ENCODE measurements at places on chromosomes 4 and X.

GRCh38 chr4:147481577-147482109, 746 bp downstream of the EDNRA start:
- DNase-seq = no peak

DNA sequence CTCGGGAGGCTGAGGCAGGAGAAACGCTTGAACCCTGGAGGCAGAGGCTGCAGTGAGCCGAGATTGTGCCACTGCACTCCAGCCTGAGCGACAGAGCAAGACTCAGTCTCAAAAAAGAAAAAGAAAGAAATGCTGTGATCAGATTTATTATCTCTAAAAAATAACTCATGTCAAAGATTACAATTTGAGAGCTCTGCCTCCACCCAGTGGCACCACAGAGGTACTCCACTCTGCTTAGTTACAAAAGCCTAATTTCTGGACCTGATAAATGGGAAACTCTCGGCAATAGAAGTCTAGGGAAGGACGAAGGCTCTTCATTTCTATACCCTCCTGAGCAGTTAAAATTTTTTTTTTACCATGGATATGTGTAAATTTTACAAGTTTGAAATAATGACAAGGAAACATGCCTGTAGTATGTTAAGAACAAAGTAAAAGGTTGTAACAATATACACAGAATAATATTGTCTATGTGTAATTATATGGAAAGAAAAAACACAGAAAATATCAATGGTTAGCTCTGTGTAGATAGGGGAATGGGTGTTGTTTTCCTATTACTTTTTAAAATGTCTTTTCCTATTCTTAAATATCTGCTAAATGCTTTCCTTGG, 149.8 kb downstream of the STIM2 start:
- DNase-seq = peak; percentile 64

DNA sequence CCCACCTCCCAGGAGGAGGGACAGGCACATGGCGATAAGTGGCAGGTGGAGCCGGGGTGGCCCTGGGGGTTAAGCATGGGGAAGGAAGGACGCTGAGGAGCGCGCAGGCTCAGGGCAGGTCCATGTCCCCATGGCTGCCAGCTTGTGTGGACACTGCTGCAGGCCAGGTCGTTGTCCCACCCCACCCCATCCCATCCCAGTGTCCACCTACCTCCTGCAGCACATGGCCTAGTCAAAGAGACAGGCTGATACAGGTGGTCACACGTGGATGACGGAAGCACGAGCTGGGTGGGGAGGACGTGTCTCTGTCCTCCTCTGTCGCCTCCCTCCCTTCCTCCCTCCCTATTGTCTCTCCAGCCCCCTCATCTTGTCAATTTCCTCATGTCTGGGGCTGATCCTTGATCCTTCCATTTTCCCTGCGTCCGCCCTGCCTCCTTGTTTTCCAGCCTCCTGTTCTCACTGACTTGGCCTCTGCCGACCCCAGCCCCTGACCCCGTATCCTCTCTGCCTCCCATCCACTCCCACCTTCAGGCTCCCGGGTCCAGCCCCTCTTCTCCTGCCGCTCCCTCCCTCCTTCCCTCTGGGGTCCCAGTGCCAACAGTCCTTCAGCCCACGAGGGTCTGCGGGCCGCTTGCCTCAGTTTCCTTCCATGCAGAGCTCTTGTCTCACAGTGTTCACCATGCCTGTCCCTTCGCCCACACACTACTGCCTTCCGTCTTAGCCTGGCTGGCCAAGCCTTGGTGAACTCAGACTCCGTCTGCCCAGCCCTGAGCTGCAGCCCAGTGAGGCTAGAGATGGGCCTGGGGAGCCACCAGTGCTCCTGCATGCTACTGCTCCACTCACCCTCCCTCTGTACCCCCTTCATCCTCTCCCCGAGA, 15.5 kb upstream of the ADD1 start:
- no peak for DNase-seq

DNA sequence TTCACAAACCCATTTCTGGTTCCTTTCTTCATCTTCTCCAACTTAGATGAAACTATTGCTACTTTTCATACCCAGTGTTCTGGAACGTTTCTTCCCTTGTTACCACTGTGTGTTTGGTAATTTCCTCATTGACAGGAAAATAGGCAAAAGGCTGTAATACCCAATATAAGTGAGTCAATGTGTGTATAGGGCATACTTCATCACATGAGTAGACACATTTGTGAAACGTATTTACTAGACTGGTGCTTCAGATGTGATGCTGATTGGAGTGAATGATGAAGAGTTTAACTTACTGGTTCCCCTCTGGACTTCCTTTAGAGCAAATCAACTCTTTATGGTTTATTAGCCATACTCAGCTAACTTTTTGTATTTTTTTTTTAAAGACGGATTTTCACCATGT, 195.1 kb upstream of the ATP6AP2 start:
- no peak for DNase-seq

- no peak for DNase-seq
Observed at GRCh38 chr4:17068392-17068791, 169.9 kb upstream of the LDB2 start.

GRCh38 chr4:67393699-67394281, 151.5 kb downstream of the CENPC start:
- no peak for DNase-seq

- DNase-seq = no peak
Observed at GRCh38 chrX:6227453-6227835, 1.2 kb downstream of the NLGN4X start.

DNA sequence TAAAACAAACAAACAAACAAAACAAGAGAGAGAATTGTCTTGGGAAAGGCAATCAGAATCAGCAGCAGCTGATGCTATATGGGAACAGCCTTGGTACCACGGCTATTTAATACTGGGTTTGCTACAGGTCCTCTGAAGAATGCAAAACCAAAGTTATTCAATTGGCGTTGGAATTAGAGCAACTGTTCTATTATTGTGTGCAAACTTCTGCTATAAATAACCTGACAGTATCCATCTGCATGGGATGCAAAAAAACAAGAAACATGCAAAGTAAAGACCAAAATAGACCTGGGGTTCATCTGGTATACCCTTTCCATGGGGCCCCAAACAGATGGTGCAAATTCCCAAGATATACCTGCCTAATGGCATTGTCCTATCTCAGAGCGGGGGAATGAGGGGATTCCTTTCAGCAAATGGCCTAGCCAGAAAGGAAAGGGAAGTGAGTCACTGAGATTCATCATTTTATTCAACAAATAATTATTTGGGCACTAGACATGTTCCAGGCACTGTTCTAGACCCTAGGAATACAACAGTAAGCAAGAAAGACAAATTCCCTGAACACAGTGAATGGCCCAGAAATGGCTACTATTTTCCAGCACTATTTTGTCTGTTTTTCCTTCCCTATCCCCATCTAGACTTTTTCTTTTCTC, 268.9 kb downstream of the FBXW7 start:
- DNase-seq = no peak

- no peak for DNase-seq
Observed at GRCh38 chr4:84803720-84804119, 162.8 kb downstream of the WDFY3 start.

GRCh38 chrX:70527610-70528345, 83.1 kb downstream of the DLG3 start:
- no peak for DNase-seq

- no peak for DNase-seq
Observed at GRCh38 chr4:85496126-85496849, 21.3 kb downstream of the ARHGAP24 start.

DNA sequence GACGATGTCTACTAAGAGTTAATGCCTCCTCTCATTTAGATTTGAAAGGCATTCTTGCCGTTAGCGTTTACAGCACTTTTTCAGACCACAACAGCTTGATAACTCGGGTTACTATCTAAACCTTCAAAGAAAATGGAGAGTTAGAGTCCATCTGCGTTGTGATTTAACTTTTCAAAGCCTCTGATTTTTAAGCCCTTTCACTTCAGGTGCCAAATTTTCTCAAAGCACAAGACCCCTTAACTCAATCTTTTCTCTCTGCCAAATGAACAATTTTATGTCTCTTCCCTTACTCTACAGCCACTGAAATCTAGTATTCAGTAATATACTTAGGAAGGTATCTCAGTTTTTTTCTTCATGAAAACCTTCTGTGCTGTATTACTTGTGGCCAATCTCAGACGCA, 310.5 kb downstream of the TENM3 start:
- DNase-seq = no peak

- no peak for DNase-seq
Observed at GRCh38 chr4:120750152-120750525, 172.4 kb downstream of the PRDM5 start.

GRCh38 chr4:54852054-54852453, 194.3 kb downstream of the KIT start:
- DNase-seq = no peak

GRCh38 chr4:164428561-164428960, 325.4 kb upstream of the SMIM31 start:
- no peak for DNase-seq

GRCh38 chrX:132367314-132367713, 121.5 kb downstream of the MBNL3 start:
- no peak for DNase-seq

GRCh38 chr4:147220833-147221232, 260.1 kb upstream of the EDNRA start:
- DNase-seq = no peak

DNA sequence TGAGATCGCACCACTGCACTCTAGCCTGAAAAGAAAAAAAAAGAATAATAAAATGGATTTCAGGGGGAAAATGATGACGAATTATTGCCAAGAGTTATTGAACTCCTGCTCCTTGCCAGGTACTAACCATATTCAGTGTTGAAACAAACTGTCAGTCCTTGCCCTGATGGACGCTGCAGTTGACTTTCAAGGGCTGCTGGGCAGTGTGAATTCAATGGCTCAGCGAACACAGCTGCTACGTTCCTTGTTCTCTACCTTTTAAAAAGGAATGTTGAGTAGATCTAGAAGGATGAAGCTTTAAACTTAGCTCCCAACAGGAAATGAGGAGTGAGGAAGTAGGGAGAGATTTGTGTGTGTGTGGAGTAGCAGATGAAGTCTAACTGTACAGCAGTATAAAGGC, 2.7 kb downstream of the LIMCH1 start:
- DNase-seq = no peak

DNA sequence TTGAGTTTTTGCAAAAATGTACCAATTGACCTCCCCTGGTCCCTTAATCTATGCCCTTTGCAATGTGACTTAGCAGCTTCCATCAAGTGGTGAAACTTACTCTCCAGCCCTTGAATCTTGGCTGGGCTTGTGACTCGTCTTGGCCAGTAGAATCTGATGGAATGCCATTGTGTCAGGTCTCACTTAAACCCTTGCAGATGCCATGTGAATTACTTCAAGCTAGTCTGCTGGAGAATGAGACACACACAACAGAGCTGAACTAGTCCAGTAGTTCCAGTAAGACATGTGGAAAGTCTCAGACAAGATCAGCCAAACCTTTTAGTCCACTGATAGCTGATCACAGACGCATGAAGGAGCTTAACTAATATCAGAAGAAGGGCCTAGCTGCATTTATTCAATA, 567.8 kb upstream of the CPEB2 start:
- DNase-seq = no peak

GRCh38 chr4:95409750-95410149, 139.0 kb downstream of the UNC5C start:
- no peak for DNase-seq

- no peak for DNase-seq
Observed at GRCh38 chrX:136158685-136159084, 11.4 kb downstream of the FHL1 start.

GRCh38 chr4:24965627-24966026, 52.8 kb upstream of the CCDC149 start:
- DNase-seq = no peak

DNA sequence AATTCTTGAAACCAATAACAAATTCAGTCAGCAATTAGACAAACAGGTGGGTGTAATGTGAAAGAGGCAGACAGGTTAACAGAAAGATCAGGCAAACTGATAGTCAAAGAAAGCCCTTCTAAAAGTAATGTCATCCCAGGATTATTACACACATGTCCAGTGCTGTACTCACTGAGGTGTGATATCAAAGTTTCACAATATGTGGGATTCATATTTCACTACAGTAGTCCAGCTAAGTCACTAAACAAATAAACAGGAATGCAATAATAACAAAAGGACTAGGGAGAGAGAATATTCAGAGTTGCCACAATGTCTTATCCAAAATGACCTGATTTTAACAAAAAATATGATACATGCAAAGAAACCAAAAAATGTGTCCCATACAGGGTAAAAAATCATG, 787.5 kb downstream of the FSTL5 start:
- DNase-seq = no peak

GRCh38 chr4:121299367-121299766, 81.5 kb downstream of the QRFPR start:
- DNase-seq = no peak

GRCh38 chr4:9999956-10000561, 21.2 kb downstream of the SLC2A9 start:
- DNase-seq = no peak

- no peak for DNase-seq
Observed at GRCh38 chrX:10049236-10049635, 82.1 kb downstream of the CLDN34 start.

- DNase-seq = no peak
Observed at GRCh38 chr4:73762409-73762808, 22.0 kb downstream of the CXCL8 start.

DNA sequence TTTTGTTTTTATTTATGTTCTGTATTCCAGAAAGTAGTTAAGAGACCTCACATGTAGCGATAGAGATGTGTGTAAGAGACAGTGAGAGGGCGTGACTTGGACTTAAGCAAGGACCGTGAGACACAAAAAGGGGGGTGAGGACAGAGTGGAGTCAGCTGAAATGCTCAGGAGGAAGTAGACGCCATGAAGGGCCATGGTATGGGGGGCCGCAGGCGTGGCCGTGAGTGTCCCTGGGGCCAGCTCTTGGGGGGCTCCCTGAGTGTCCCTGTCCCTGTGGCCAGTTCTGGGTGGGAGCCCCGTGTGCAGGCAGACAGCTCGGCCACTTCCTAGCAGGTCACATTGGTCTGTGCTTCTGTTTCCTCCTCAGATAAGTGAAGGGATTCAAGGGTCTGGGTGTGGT, 23.0 kb upstream of the MSANTD1 start:
- DNase-seq = no peak

DNA sequence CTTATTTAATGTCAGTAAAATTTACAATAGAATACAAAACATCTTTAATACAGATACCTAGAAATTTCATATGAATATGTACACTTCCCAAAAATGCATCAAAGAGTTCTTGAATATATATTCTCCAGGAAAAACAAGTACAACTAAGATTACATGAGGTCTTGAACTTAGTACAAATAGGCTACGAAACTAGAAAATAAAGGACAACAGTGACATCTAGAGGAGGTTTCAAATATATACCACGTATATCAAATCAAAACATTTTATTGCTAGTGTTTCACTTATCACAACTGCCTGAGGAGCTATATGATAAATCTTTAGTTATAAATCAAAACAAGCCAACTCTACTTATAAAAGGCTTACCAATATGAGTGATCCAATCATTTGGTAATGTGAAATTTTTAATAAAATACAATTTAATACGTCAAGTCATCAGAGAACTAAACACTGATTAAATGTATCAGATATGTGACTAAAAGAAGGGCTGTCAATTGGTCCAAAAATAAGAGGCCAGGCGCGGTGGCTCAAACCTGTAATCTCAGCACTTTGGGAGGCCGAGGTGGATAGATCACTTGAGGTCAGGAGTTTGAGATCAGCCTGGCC, 36.6 kb downstream of the ANAPC10 start:
- DNase-seq = no peak

GRCh38 chr4:61886131-61886530, 686.0 kb downstream of the ADGRL3 start:
- DNase-seq = no peak
